Activated naive CD4-positive, alpha-beta T cell treated with Interleukin-2 at 50 U/mL for 16 hours (primary cell): ENCODE measurements at places on chromosomes 6 and 20.

- DNase-seq = no peak
Observed at GRCh38 chr20:59346061-59346460, 45.6 kb downstream of the EDN3 start.

DNA sequence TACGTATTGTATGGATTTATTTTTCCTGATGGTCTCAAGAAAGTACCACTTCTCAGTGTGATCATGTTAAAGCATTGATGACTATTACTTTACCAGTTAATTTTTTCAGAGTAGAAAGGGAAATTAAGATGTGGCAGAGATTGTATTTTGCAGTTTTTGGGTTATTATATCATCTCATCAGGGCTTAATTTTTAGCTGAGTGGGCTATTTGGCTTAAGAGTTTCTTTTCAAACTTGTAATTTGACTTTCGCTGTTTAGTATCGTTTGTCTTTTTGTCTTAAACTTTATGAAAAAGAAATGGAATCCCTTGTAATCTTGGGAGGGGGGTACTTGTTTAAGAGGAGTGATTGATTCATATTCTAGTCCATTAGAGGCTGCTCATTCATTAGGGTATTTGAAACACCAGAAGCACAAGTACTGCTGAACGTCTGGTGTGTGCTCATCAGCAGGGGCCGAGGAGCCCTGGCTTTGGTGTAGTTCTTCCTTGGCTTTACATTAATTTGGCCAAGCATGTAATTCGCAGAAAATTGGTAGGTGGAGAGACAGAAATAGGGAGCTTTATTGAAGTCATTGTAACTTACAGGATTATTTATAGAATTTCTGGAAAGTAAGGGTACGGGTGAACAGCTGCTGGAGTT lies 112.4 kb downstream of the TIAM2 start:
- no peak for DNase-seq

DNA sequence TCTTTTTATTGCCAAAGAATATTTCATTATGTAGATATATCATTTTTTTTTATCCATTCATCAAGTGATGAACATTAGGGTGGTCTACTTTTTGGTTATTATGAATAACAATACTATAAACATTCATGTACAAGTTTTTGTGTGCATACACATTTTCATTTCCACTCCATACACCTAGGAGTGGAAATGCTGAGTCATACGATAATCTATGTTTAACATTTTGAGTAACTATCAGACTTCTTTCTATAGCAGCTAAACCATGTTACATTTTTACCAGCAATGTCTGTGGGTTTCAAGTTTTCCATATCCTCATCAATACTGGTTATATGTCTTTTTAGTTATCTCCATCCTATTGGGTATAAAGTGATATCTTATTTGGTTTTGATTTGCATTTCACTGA lies 65.7 kb downstream of the PRSS35 start:
- no peak for DNase-seq

GRCh38 chr6:10541591-10541990 lies 20.4 kb downstream of the GCNT2 start:
- no peak for DNase-seq

DNA sequence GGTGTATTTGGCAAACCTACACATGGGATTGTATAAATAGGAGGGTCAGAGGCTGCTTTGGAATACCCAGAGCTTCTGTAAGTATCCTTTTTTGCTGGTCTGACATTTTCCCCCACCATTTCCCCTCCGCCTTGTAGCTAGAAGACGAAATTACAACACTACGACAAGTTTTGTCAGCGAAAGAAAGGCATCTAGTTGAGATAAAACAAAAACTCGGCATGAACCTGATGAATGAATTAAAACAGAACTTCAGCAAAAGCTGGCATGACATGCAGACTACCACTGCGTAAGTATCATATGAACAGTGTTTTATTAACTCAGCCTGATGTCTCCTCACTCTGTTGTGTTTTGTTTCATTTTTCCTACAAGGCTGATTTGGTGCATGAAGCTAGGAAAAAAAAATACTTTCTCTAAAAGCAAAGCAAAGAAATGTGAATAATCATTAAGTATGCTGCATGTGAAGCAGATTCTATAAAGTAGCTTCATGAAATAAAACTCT lies 72.7 kb downstream of the HDDC2 start:
- DNase-seq = no peak

DNA sequence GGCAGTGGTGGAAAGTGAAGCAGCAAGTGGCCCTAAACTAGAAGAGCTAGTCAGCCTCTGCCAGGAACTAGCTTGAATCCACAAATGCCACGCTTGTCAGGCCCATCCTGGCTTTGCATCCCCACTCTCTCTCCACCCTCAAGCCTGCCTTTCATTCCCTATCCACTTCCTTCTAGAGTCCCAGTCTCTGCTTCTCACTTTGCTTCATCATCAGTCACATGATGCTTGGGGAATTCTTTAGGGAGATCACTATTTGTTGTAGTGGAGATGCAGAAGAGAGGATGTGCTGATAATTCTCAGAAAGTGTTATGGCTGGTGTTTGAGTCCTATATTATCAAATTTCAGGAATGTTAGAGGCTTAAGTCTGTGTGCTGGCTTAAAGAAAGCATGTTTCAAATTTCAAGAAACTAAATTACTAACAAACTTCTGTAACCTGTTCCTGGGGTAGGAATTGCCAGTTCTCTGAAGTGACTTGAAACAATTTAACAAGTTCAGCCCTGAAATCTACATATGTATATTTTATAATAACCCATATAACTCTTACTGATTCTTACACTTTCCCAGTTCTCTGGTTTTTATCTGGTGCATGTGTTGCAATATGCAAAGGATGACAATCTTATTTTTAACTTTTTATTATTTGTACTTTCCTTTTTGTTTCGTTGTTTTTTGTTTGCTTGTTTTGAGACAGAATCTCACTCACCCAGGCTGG lies 7.5 kb downstream of the TRIM39 start:
- no peak for DNase-seq
